Kidney capillary endothelial cell (primary cell): ENCODE measurements at places on chromosomes 3 and 15.

- no peak for DNase-seq
These were observed 21.4 kb upstream of the UBE2Q2 start for GRCh38 chr15:75821786-75822345.

DNA sequence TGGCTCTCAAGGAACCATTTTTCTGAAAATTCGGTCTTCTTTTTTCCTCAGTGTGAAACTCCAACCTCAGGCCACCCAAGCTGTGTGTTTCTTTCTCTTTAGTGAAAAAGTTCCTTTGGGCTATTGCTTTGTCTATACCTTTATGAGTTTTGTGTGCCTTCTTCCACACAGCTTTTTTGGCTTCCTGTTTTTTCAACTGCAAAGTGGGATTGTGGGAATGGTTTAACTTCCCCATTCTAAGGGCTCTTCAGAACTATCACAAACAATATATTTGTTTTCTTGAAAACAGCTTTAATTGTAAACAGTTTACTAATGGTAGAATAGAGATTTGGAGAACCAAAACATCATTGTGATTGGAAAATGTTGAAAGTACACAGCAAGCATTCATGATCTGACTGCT, 10.4 kb downstream of the SYN2 start:
- DNase-seq: no peak

- DNase-seq: no peak
These were observed 801.2 kb downstream of the PDCD6IP start for GRCh38 chr3:34599595-34599994.

DNA sequence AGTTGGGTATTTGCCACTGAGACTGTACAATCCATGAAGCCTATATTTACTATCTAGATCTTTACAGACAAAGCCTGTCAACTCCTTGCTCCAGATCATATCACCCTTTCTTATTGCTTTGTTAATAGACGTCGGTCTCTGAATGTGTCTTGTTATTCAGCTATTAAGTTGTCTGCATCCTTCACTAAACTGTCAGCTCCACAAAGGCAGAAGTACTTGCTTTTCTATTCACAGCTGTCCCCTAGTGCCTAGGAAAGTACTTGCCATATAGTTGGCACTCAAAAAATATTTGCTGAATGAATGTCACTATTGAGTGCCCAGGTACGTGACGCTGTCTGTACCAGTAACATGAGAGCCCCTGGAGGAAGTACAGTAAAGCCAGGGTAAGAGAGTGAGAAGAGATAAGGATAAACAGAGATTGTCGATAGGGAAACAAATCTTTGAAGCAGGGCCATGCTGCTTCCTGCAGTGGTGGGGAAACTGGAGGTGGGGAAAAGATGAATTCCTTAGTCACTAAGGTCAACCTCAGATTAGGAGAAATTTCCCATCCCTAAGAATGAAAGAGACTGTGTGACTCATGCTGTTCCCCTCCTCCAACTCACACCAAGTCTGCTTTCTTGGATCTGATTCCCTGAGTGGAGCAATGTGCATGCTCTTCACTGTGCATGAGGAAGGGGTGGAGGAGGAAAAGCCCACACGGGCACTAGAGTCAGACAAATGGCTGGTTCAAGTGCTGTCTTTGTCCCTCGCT, 36.3 kb downstream of the PRICKLE2 start:
- DNase-seq: peak; percentile 53

DNA sequence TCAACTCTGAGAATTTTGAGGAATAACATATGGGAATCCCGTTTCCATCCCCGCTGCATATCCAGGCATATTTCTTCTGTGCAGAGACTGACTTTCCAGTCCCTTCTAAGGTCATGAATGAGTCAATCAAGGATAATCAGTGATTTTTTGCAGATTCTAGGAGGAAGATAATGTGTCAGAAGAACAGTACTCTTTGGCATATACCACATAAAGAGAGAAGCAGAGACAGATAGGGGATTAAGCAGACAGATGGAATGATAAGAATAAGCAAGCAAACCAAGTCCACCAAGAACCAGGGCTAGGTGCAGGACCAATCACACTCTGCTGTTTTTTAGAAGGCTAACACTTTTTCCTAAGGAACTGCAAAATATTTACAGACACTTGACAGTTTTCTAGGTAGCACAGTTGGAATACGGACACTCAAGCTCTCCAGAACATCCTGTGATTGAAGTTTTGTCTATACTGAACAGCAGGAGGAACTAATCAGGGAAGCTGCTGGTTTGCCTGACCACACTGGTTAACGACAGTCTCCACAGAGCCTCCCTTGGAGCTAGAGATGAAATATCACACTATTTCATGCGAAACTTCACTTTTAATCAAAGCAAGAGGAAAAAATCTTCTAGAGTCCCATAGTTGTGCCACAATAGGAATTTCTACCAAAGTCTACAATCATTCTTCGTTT, 450.0 kb upstream of the KCNMB2 start:
- no peak for DNase-seq

- no peak for DNase-seq
These were observed 98.6 kb upstream of the KLF13 start for GRCh38 chr15:31228011-31228484.

- DNase-seq: no peak
These were observed 7.6 kb upstream of the P2RY14 start for GRCh38 chr3:151285940-151286339.

DNA sequence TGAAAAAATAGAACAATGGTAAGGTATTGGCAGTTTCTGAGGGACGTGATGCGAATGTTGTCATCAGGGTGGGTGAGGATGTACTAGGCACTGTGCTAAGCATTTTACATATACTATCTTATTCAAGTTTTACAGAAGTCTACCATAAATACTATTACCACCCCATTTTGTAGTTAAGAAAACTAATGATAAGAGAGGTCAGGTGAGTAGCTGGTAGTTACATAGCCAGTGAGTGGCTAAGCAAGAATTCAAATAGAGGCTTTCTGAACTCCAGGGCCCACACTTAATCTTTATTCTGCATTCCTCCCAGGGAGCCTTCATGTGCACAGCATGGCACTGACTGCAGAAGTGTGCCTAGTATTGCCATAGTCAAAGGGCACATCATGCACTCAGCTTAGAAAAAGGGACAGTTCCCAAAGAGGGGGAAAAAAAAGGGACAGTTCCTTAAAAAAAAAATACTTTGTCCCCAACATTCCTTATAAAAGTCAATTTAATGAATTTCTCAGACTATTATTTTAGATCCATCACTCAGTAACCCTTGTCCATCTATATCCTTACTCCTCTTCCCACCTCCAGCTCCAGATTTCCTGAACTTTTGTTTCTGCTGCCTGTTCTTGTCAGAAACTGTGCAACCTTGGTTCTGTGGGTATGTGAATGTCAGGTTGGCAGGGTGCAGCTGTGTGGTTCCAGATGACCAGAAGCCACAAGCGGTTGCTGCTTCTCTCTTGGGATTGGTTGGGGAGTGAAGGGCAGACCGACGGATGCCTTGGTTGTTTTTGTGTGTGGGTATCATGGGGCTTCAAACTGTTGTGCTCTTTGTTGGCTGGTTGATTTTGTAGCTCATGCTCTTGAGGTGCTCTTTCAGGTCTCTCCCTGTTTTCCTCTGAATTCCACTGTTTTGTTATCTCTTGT, 8.3 kb downstream of the MAPKBP1 start:
- no peak for DNase-seq

DNA sequence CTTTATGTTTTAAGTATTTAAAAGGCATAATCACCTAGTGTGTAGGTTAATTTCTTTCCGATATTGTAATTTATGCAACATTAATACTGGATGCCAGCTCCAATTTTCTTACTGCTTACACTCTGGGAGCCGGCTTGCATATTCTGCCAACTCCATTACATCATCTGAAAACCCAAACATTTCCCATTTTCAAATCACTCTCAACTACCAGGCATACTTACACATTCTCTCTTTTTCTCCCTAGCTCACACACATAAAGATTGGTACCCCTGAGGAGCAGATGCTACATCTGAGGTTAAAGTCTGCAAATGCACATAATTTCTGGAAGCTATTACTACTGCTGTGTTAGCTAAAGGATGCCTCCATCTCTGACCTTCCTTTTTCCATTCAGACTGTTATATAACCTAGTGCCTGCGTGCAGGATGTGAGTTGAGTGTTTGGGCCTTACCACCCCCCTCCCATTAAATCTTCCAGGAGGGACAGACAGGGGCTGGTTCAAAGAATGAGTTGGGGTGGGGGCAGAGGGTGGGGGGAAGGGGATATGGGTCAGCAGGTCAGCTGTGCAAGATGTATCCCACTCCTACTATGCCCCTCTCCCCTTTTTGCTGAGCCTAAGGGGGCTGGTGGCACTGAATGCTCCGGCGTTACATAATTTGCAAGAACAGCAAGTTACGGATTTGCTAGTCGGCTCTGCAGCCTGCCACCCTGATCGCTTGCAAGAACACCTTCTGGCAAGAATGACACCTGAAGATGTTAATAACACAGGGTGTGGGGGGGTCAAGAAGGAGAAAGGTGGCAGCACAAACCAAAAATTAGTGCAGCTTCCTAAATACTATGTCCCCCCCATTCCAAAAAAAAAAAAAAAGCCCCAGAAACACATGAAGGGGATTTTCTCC, 2.5 kb downstream of the RORA start:
- DNase-seq: no peak

DNA sequence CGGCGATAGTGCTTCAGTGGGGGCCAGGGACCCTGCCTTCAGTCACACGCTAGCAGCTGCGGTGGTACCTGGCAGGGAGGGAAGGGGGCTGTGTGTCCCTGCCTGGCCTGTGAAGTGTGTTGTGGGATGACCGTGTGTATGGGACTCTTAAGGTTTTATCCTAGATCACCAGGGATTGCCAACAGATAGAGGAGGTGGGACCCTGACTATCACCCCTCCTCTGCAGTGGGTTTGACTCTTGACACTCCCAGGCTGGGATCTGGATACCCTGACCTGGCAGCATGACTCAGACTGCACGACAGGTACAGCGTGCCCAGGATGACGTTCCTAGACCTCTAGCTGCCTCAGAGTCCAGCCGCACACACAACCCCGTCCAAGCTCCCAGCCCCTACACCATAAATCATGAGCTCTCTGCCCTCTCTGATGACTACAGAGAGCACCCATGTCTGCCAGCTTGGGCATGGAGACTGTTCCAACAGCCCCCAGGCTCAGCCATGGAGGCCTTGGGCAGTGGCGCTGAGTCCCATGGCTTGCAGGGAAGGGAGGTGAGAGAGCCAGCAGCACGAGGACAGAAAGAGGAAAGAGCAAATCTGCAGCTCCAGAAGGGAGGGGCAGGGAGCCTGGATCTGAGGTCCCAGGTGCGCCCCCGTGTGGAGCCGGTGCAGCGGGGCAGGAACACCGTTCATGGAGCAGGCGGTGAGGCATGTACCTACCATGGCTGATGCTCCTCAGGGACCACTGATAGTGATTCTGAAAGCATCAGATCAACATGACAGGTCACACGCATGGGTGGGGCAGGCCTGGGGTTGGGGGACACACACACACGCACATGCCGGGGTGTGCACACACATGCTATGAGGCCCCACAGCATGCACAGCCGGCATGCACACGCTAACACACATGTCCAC, 71.0 kb downstream of the ADAMTS7 start:
- no peak for DNase-seq

DNA sequence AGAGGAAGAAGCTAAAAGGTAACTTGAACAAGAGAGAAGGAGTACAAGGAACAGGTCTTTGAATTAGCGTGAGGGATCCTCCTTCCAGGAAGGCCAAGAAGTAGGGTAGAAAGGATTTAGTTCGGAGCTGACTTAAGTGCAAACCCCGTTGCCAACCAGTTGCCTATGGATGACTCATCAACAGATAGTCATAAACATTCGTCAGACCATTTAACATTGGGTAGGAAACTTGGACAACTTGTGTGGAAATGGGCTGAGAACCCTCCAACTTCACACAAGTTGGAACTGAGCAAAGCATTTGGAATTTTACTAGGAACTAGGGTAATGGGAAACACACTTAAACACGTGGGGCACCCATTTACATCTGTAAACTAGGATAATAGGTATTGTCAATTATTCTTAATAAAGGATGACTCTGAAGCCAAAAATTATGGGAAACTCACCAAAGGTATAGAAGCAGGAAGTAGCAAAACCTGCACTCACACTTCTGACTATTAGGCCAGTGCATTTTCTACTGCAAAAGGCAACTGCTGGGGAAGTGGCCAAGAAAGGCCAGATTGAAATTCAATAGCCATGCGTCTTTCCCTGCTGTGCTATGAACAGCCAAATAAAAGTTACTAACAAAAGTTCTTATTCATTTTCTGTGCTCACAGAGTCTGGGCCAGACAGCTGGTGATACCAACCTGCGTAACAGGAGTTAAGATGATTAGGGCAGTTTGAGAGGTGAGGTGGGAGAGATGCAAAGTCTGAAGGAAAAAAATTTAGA, 174.5 kb upstream of the TMC3 start:
- no peak for DNase-seq
